ENCODE measurements at places on chromosomes 1 and 21.

DNA sequence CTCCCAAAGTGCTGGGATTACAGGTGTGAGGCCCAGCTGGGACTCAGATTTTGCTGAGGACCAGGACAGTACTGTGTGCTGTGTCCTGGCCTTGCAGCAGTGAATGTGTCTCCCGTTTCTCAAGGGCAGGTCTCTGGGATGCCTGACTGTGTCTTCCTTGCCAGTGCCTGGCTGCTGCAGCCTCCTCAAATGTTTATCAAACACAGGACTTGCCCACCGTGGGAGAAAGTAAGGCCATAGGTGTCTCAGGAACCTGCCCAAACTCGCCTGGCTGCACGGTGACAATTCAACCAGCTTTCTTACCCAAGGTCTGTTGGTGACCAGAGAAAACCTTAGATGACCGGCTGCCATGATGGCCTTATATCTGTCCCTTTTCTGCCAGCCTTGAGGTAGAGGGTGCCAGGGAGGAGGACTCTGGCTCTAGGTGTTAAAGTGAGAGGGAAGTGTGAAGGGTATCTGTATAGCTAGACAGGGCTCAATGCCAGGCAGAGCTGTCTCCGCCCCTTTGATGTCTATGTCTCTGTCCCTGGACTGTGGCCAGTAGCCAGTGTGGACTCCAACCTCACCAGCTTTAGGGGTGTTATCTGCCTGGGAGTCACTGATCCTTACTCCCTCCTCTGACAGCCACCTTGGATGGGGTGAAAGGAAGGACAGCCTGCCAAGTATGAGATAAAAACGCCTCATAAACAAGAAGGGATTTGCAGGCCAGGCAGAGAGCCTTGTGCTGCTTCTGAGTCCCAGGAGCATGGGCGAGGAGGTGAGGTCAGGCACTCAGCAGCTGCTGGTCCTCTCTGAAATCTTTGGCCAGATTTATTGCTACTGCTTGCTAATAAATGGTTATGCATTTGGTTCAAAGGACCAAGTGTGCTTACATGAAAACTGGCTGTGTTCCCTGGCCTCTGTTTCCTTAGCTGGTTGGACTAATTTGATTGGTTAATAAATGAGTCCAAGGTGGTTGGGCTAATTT, 22.3 kb downstream of the IL6R start:
- DNase-seq, result no peak

DNA sequence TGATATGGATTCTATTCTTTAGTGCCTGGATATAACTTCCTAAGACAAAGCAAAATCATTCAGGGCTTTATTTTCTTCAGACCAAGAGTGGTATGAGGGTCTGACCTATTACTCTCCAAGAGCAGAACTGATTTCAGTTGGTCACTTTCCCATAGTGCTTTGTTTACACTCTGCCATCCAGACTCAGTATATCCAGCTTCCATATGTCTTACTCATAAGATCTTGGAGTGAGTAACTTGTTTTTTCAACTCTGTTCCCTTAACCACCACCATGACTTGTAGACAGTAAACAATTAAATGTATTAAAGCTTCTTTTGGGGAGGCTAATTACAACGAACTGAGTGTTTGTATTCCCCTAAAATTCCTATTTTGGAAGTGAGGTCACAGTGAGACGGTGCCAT, 83.4 kb downstream of the USP24 start:
- no peak for DNase-seq

DNA sequence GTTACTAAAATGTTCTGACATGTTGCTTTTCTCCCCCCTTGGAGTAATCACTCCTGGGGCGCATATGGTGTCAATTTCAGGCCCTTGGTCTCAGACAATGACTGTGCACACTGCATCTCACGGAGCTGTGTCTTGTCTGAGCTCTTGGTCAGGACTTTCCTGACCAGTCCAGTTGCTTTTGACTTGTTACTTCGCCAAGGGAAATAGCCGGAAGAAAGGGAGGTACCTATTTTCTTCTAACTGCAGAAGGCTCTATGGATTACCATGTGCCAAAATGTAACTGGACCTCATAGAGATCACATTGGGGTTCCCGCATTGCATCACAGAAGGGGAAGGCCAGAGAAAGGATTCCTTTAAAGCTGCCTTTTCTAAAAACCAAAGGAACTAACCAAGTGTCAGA, 68.6 kb downstream of the SPAG17 start:
- DNase-seq, result no peak

GRCh38 chr1:54464477-54465146, 58.4 kb upstream of the SSBP3 start:
- DNase-seq, result peak; percentile 43

DNA sequence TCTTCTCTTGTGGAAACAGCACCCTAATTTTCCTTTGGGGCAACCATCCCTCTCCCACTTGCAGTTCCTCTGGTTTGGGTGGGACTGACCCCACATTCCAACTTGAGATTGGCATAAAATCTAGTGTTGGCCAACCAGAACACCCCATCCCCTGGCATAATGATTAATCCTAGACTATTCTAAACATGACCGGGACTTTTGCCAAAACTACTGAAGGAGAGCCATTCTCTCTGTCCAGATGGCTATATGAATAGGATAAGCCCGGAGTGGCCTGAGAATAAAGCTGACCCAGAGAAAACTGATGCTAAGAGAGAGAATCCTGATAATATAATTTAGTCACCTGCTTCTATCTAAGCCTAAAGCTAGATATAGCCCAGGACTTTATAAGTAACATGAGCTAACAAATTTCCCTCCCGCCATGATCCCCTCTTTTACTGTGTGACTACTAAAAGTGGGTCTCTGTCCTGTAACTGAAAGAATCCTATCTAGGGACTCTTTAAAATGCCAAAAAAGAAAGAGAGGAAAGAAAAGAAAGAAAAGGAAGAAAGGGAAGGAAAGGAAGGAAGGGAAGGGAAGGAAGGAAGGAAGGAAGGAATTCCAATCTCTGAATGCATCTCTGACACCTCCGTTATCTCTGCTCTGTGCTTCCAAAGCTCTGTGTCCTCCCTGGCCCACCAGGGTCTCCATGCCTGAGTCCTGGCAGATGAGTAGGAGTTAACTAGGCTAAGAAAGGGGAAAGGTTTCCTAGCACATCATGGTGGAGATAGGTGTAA, 28.0 kb upstream of the NRDC start:
- no peak for DNase-seq

DNA sequence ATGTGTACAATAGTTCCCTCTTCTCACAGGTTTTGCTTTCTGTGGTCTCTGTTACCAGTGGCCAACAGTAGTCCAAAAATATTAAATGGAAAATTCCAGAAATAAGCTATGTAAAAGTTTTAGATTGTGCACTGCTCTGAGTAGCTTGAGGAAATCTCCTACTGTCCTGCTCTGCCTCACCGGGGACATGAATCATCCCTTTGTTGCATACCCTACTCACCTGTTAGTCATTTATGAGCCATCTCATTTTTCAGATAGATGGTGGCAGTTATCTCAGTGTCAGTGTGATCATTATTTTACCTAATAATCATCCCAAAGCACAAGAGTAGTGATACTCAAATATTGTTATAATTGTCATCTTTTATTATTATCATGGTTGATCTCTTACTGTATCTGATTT, 688.1 kb downstream of the PLA2G4A start:
- no peak for DNase-seq

DNA sequence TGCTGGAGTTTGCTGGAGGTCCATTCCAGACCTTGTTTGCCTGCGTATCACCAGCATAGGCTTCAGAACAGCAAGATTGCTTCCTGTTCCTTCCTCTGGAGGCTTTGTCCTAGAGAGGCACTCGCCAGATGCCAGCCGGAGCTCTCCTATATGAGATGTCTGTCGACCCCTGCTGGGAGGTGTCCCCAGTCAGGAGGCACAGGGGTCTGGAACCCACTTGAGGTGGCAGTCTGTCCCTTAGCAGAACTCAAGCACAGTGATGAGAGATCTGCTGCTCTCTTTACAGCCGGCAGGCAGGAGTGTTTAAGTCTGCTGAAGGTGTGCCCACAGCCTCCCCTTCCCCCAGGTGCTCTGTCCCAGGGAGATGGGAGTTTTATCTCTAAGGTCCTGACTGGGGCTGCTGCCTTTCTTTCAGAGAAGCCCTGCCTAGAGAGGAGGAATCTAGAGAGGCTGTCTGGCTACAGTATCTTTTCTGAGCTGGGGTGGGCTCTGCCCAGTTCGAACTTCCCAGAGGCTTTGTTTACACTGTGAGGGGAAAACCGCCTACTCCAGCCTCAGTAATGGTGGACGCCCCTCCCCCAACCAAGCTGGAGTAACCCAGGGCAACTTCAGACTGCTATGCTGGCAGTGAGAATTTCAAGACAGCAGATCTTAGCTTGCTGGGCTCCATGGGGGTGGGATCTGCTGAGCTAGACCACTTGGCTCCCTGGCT, 205.0 kb downstream of the GPR52 start:
- no peak for DNase-seq

DNA sequence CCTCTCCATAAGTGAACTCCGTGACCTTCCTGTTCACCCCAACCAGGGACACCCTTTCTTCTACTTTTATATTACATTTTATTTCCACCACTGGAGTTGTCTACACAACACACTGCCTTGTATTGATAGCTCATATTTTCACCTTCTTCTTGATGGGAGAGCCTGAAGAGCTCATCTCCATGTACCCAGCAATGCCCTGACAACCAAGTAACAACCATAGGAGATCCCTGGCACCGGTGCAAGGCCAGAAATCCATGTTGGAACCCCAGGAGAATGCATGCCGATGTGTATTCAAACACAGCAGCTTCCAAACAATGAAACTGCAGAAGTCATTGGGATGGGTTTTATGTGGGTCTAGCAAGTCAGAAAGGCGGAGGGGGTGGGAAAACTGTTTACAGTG, 15.5 kb downstream of the TENT5C start:
- DNase-seq, result no peak

GRCh38 chr1:153540394-153541361, at the start of gene S100A5:
S100A5 (minus strand) TSS chr1:153540934; CDS start chr1:153540191, 743 bp downstream.
- DNase-seq, result peak; percentile 63

DNA sequence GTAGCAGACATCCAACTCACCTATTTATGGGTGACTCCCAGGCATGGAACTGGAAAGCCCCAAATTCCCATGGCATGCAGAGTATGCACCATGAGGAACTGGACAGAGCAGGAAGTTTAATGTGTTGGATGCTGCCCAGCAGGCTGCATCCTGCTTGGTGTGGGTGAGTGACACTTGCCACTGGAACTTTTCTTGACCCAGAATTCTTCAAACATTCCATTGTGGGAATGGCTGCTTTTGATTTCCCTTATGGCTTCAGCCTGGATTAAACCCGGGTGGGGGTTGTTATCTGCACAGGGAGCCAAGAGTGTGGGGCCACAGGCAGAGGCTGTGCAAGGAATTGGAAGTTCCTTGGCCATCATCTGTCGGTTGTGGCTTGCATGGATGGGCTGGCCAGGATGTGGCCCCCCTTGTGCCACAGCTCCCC, 26.9 kb upstream of the BACE2 start:
- no peak for DNase-seq

DNA sequence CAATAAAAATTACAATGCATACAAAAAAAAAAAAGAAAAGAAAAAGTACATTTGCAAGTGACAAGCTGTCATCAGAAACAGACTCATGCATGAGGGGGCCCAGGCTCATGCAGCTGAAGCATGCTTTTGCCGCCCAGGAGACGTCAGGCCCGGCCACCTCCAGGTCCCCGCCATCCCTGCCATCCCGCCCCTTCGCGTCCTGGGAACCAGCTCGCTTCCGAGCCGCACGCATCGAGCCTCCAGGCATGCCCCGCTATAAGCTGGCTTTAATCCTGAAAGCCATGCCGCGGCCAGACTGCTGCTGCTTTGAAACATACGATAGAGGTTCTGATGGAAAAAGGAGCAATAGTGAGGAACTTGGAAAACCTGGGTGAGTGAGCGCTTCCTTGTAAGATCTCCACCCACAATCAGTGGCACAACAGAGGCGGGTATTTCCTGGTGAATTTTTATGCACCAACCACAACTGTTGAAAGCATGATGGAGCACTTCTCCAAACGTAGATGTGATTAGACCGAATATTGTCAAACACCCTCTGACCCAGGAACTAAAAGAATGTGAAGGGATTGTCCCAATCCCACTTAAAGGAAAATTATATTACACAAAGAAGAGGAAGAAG, 113.7 kb downstream of the FAF1 start:
- no peak for DNase-seq

DNA sequence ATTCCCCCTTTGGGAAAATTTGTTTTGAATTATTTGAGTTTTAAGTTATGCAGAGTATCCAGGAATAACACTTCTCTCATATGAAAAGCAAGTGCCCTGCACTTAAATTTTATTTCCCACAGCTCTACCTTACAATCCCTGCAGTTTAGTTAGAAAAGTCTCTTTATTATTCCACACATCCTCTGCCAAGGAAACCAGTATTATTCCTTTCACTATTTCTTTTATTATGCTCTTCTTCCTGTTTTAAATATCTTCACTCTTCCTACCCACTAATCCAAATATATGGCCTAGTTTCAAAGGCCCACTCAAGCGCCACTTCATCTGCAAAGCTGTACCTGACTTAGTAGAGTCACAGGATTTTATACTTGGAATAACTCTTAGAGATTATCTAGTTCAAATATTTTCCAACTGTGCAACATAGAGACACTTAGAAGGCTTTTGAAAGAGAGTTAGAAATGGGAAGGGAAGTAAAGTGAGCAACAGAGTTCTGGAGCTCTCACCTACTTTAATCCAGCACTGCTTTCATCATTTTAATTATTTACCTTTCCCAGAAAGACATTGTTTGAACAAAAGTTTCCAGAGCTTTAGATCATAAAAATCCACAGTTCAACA, 97.2 kb upstream of the LYPLAL1 start:
- DNase-seq, result no peak

DNA sequence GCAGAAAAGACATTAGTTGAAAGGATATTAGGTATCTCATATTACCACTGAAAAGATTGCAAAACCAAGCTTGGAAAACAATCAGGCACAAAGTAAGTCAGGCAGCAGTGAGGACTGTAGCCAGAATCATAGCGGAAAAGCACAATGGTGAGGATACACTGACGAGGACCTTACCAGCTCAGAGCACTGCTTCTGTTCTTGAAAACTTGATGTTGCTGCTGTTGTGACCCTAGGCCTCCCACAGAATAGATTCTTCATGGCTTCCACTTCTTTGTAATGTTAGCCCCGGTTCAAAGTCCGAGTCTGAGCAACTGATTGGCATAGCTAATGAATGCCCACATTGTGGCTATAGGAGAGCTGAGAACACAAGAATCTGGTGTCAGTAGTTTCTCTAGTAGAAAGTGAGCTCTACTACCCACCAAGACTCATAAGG, 45.2 kb upstream of the LRRC8C start:
- DNase-seq, result no peak

DNA sequence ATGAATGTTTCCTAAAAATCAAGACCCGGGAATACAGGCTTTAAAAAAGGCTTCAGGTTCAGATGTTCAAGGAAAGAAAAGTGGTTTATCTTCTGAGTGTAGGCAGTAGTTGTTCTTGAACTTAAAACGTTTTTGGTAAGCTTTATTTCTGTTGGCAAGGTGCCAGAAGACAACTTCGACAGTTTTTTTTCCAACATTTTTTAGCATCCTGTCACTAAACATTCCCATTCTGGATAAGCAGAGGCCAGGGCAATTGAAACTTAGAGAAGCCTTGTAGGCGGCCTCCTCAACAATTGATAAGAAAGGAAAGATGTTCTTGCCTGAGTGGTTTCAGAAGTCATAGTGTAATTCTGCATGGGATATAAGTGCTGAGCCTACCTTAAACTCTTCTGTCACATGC, 66.7 kb downstream of the PATJ start:
- DNase-seq, result no peak

- no peak for DNase-seq
These were observed 123.2 kb downstream of the IGSF21 start for GRCh38 chr1:18230840-18231239.

GRCh38 chr1:187417520-187417919, 588.8 kb downstream of the PLA2G4A start:
- no peak for DNase-seq
